SJSA1 (cell line): ENCODE measurements at places on chromosomes 5 and 9.

- DNase-seq = peak; percentile 40
Measured at GRCh38 chr5:125348936-125349831, 602.7 kb upstream of the ZNF608 start.

DNA sequence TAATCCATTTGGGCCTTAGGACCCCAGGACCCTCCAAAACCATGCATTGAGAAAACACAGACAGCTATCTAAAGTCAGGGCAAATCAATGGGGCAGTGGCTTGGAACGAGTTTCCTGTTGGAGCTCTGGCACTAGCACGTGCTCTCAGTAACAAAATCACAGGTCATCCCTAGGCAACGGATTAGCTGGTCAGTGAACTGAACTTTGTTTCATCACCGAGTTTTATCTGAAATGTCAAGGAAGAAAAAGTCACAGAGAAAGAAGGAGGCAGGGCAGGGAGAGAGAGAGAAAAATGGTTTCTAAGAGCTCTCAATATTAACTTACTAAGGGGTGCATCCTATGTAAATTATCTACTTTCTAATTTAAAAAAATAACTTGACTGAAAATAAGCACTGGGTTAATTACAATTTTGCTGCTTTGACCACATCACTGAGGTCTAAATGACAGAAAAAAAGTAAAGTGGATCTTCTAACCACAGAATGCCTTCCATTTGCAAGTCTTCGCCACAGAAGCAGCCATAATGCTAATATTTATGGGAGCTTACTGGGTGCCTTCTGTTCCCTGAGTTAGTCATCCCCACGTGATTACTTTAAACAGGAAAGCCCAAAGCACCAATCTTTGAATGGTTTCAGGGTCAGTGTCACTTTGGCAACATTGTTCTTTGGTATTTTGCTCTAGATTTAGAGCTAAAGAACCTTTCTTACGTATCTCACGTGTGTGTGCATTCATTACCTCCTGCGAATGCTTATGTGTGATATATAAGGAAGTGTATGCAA, 503.9 kb downstream of the RASEF start:
- DNase-seq = no peak

GRCh38 chr9:71271602-71272001, 150.2 kb upstream of the TRPM3 start:
- no peak for DNase-seq

GRCh38 chr9:6354072-6354686, 26.0 kb downstream of the TPD52L3 start:
- DNase-seq = peak; percentile 28
